Suppressor macrophage (primary cell): ENCODE measurements at places on chromosomes 16 and 17.

- peak; percentile 47 for DNase-seq
Observed at GRCh38 chr17:50884439-50885311, 18.5 kb upstream of the TOB1 start.

- no peak for DNase-seq
Observed at GRCh38 chr17:72463287-72464102, 342.7 kb downstream of the SOX9 start.

DNA sequence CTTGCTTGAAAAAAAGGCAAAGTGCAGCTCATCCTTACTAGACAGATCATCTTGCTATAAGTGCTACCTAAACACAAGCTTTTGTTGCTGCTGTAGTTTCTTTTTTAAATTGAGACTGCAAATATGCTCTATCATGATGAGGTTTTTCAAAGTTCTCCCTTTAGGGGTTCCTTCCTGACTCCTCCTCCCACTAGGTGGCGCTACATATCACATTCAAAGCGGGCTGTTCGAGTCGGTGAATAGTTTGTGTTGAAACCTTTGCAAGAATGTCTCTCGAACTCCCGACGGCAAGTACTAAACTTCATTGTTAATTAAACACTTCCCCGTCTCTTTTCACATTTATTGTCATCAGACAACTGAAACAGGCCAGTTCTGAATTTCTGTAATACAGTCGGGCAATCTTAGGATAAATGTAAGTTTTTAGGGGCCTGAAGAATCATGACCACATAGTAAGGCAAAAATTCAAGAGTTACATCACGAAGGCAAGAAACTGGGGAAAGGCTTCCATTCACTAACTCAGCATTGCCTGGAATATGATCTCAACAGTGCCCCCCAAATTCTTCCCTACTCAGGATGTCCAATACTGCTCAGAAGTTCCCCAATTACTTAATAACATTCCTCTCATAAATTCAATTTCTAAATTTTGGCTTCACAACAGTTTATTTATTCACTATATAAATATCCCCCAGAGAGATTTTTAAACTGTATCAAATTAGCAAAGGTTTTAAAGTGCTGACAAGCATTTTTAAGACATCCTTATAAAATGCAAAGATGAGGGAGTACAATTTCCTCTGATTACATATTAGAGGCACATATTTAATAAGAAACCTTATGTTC, 6.7 kb downstream of the HS3ST3A1 start:
- peak; percentile 87 for DNase-seq

GRCh38 chr16:85483424-85483823, 129.7 kb upstream of the GSE1 start:
- DNase-seq = no peak

GRCh38 chr16:75099075-75099667, 17.4 kb downstream of the LDHD start:
- DNase-seq = no peak

GRCh38 chr17:17641621-17642409, 39.4 kb upstream of the RAI1 start:
- peak; percentile 90 for DNase-seq

DNA sequence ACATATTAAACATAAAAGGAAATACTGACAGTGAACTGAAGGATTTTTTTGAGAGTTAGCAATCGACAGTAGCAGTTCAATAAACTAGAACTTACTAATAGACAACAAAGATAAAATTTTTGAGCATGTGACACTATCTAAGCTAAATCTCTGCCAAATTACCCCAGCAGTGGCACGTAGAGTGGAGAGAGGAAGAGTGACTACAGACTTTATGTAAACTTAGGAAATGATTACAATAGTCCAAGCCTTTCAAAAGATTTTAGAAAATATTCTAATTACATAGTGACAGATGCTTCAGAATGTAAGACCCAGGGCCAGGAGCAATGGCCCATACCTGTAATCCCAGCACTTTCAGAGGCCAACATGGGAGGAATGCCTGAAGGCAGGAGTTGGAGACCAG, 52.4 kb downstream of the CFDP1 start:
- peak; percentile 59 for DNase-seq

DNA sequence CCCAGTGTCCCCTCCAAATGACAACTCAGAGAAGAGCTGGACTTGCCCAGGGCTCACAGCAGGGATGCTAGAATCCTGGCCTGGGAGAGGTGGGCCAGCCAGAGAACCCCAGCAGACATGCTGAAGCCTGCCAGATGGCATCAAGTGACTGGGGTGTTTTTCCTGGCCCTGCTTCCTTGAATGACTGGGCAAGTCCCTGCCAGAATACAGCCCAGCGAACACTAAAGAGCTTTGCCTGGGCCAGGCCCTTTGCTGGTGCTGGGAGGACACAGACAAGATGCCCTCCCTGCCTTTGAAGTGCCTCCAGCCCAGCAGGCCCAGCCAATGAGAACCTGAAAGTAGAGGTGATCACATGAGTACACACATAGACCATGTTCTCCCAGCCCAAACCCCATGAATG, 11.5 kb downstream of the ZNF319 start:
- DNase-seq = no peak

- DNase-seq = peak; percentile 35
Observed at GRCh38 chr17:82388922-82389283, 17.3 kb downstream of the UTS2R start.

DNA sequence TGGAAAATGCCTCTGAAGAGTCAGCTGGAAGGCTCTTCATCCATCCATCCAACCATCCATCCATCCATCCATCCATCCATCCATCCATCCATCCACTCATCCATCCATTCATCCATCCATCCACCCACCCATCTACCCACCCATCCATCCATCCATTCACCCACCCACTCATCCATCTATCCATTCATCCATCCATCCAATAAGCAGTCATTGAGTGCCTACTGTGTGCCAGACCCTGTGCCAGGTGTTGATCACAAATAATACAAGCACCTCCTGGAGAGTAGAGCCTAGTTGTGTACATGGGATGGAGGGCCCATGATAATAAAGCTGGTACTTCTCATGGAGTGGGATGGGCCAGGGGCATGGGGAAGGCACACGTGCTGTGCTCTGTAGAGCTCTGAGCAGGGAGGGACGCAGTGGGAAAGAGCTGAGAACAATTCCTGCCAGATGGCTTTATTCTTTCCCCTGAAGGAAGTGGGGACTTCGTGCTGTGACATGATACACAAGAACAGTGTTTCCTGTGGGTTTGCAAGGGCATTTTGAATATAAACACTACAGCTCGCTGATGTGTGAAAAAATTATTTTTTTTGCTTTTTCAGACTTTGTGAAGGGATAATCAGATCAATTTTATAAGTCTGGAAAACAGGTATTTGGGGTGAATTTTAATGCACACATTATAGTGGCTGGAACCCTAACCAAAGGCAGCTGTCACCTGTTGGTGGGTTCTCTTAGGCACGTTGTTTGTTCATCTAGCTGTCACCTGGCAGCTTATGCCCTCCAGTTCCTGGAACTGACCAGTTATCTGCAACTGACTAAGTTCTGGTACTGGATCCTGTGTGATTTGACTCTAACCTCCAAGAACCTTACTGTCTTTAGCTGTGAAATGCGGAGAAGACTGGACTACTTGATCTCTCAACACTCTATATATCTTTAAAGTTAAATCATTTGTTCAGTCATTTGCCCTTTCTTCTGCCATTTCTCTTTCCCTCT, 61.3 kb downstream of the PRKCB start:
- DNase-seq = no peak

DNA sequence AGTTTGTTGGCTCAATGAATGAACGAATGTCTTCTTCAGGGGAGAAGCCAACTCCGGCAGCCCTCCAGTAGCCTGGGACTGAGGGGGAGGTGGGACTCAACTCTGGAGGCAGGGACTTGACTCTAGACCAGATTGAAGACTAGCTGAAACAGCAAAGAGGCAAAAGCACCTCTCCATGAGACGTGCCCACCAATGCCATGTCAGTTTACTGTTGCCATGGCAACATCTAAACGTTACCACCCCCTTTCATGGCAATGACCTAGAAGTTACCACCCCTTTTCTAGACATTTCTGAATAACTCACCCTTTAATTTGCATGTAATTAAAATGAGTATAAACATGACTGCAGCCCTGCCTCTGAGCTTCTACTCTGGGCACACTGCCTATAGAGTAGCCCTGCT, 91.8 kb downstream of the ASIC2 start:
- no peak for DNase-seq

DNA sequence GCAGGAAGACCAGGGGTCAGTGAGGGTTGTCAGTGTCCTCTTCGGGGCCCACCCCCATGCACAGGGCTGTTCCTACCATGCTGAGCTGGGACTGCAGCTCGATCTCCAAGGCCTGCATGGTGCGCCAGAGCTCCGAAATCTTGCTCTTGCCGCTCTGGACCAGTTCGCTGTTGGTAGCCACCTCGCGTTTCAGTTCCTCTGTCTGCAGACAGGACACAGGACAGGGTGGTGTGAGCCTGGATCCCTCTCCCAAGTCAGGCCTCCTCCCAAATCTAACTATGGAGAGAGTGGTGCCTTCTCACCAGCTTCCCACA, 90.9 kb downstream of the GOSR1 start:
- DNase-seq = no peak

DNA sequence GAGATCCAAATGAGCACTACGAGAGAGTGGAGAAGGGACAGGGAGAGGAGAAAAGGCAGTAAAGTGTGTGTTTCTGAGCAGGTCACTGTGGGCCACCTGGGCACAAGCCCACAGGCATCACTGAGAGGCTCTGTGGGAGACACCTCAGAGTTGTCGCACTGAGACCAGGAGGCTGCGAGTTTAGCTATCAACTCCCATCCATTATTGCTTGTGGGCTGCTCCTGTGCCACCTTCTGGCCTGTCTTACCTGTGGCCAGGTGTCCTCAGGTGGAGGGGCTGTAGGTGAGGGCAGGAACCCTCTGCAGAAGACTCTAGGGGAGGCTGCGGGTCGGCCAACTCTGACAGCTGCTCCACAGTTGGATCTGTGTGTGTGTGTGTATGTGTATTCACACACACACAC, 2.5 kb upstream of the PRR29 start:
- DNase-seq = no peak

- DNase-seq = no peak
Observed at GRCh38 chr16:49085686-49086085, 196.0 kb downstream of the CBLN1 start.

GRCh38 chr16:5865236-5865635, 767.6 kb upstream of the EEF2KMT start:
- DNase-seq = no peak

DNA sequence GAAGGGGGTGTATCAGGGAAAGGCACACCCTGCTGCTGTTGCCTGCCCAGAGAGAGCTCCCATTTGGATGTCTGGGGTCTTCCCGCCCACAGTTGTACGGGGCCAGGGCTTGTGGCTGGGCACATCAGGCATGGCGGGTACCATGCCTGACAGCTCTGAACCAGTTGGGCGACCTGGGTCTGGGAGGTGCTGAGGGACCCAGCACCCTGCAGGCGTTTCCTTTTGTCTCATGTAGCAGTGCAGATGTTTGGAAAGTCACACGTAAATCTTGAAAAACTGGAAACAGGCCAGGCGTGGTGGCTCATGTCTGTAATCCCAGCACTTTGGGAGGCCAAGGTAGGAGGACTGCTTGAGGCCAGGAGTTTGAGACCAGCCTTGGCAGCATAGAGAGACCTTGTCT, 8.4 kb upstream of the JPT2 start:
- DNase-seq = no peak

DNA sequence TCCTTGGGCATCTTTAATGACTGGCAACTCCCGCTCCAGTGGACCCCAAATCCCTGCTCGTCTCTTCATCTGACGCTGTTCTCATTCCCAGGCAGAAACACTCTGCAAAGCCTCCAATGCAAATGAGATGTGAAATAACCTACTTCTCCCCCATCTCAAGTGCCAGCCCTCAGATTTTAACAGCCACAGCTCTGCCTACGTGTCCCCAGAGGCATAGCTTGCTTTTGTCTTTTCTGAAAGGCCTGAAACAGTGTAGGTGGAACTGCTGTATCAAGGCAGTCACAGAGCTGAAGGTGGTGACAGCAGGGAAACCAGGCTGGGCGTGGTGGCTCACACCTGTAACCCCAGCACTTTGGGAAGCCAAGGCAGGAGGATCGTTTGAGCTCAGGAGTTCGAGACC, 14.7 kb downstream of the RPH3AL start:
- no peak for DNase-seq

GRCh38 chr16:47043200-47043599, 69.7 kb upstream of the DNAJA2 start:
- no peak for DNase-seq

GRCh38 chr17:48611213-48611612, 396 bp upstream of the HOXB7 start:
- DNase-seq = no peak

DNA sequence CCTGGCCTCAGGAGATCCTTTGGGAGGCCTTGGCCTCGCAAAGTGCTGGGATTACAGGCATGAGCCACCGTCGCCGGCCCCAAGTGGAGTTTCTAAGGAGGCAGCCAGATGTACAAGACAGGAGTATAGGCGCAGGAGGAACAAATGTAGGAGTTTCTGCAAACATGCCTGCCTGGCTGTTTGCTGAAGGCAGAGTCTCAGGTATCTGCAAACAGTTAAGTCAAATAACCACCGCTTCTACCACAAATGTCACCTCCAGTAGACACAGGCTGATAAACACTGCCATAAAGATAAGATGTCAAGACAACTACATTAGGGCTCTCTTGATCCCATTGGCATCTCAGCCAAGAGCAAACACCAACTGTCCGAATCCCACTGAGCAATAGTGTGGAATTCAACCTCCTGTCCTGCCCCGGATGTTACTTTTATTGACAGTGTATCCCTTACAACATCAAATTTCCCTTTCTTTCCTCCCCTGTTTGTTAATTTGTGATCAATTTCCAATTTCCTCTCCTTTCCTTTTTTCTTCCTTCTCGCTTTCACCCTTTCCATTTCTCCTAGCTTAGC, 5.6 kb upstream of the COG1 start:
- DNase-seq = no peak

- no peak for DNase-seq
Observed at GRCh38 chr17:14882131-14882530, 383.0 kb downstream of the PMP22 start.

GRCh38 chr17:31413874-31414549, 22.5 kb downstream of the RAB11FIP4 start:
- DNase-seq = peak; percentile 48

- DNase-seq = no peak
Observed at GRCh38 chr16:68506331-68507053, 32.6 kb upstream of the ZFP90 start.

GRCh38 chr16:67884-68789, 4.3 kb downstream of the RHBDF1 start:
- DNase-seq = no peak

GRCh38 chr16:64132190-64132589, 989.7 kb downstream of the CDH11 start:
- no peak for DNase-seq

- DNase-seq = peak; percentile 86
Observed at GRCh38 chr17:62652251-62653001, 25.0 kb downstream of the MRC2 start.
